Brain (organoid and tissue), 16 donors: ENCODE measurements at places on chromosomes 3 and 15.
A peak's percentile ranks its signal among the peaks of the same experiment; 100 is the strongest.

GRCh38 chr3:113000691-113001090, 9.9 kb downstream of the GTPBP8 start:
- DNase-seq, result no peak

- peak; percentile 70 for DNase-seq
Observed at GRCh38 chr15:48861813-48862431, 16.0 kb upstream of the EID1 start.

DNA sequence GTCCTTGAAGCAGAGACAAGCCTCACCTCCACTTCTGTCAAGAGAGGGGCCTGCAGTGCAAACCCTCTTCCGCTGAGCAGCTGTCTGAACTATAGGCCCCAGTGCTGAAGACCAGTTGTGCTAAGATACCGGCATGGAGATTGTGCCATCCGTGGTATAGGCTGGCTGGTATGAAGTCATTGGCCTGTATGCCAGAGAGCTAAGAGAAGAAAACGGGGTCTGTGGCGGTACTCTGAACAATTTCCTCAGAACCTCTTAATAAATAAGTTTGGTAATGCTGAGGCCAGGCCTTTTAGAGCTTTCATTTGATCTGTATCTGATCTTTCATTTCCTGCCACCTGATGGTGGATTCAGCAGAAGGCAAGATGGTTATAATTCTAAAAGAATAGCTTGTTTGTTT, 123.0 kb downstream of the LRIG1 start:
- DNase-seq, result no peak

DNA sequence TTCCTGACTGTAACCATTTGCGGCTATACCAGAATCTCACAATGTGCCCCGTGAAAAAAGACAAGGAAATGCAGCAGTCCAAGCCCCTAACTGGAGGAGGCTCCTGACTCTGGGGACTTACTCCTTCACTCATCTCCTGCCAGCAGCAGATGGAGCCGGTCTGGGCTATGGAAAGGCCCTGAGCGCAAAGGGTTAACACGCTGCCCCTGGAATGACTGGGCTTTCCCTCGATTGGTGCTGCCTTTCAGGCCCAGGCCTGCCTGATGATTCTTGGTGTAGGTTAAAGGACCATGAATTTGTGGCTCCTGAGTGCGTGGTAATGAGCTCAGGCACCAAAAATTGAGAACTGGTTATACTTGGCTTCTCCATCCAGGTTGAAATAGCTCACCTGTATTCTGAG, 42.3 kb upstream of the GALNT15 start:
- DNase-seq, result no peak

- DNase-seq, result no peak
Observed at GRCh38 chr3:112675349-112675748, 34.4 kb upstream of the CCDC80 start.

GRCh38 chr3:191307341-191307740, 21.9 kb upstream of the CCDC50 start:
- DNase-seq, result no peak

- no peak for DNase-seq
Observed at GRCh38 chr3:16118396-16118795, 56.1 kb upstream of the GALNT15 start.

- no peak for DNase-seq
Observed at GRCh38 chr3:159458010-159458409, 530.6 kb upstream of the IL12A start.

DNA sequence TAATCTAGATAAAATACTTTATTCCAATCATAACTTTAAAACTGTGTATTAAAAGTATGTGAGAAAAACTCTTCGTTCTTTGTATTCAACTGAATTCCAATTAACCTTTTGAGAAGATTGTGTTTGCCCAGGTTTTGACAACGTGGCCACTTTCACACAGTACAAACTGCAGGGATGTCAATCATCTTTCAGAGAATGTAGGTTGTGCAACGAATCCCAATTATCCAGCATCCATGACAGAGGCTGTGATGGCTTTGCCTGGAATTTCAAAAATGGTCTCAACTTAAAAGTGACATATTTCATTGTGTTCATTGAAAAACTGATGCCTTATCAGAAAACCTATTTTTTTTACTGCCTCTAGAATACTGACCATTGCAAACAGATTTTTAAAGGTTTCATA, 615.1 kb upstream of the KCNMB2 start:
- no peak for DNase-seq

DNA sequence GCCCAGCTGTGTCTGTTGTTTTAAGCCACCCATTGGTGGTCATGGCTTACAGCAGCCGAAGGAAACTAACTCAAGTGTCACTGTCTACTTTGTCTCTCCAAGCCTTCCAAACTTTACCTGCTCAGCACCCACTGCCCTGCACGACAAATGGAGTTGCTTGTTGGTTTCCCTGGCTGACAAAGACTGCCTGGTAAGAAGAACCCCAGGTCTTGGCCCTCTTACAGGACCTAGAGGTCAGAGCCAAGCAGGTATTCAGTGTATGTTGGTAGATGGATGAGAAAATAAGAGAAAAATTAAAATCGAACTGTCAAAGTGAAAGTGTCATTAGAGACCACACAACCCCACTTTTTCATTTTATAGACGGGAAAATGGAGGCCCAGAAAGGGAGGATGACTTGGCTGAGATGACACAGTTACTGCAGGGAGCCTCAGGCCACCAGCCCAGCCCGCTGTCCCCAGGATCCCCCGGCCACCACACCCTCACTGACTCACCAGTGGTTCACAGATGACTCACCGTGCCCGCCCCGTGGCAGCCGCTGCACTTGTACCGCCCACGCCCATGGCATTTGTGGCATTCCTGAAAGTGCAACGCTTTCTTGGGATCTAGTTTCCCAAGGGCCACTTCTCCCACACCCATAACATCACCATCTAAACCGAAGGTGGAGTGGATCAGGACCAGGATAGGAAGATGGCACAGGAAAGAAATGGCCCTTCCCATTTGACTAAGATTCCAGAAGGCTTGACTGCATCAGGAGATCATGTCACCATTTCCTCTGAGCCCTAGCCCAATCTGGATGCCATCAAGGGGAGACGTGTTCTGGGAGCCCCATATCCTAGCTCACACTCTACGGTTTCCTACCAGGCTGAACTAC, 15.2 kb downstream of the SSUH2 start:
- DNase-seq, result no peak

DNA sequence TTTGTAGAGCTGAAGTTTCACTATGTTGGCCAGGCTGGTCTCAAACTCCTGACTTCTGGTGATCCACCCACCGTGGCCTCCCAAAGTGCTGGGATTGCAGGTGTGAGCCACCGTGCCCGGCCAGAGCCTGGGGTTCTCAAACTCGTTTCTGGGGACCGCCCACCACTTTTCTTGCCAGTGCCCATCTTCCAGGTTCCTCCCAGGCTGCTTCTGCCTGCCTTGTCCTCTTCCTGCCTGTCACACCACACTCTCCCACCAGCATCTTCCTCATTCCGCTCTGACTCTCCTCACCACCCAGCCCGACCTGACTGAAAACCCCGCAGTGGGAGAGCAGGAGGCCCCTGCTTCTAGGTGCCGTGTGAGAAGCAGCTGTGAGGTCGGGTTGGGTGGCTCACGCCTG, 3.1 kb upstream of the DYNLT2B start:
- no peak for DNase-seq

DNA sequence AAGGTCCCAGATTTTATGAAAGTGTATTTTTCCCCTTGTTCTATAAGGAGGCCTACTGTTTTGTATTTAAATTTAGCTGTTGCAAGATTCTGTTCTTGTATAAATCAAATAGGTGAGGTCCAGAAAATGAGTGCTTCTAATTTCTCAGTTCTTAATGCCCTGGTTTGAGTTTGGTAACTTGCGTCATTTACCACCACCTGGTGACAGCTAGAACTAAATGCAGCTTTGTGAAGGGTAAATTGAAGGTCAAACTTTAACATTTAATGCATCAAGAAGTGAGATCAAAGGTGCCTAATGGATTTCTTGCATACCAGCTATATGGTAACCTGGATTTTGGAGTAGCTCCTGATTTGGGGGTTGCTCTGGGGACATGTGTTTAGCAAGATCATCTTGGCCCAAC, 50.7 kb upstream of the POLR2M start:
- no peak for DNase-seq

DNA sequence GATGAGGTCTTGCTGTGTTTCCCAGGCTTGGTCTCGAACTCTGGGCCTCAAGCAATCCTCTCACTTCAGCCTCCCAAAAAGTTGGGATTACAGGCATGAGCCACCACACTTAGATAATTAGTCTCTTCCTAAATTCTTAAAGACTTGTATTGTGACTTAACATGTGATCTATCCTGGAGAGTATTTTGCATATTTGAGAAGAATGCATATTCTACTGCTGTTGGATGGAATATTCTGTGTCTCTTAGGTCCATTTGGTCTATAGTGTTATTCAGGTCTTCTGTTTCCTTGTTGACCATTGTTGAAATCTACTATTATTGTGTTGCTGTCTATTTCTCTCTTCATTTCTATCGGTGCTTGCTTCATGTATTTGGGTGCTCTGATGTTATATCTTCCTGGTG, 60.1 kb upstream of the VILL start:
- DNase-seq, result no peak

- no peak for DNase-seq
Observed at GRCh38 chr3:140754936-140755335, 77.1 kb downstream of the TRIM42 start.

GRCh38 chr3:76300746-76301145, 515.4 kb upstream of the ZNF717 start:
- DNase-seq, result no peak

DNA sequence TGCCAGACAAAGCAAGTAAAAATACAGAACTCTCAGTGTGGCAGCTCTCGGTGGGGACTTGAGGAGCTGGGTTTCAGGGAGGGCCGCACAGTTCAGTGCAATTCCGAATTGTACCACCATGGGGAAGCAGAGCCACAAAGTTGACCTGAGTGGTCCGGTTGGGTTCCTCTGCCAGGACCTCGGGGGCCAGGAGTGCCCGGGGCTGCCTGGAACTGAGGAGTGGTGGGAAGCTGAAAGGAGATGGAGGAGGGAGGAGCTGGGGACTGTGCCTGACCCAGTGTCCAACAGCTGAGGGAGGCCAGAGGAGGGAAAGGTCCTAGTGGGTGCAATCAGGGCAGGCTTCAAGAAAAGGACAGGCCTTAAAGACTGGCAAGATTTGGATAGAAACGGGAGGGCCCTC, 32.2 kb upstream of the TRH start:
- DNase-seq, result peak; percentile 84

- no peak for DNase-seq
Observed at GRCh38 chr3:113213896-113214587, 2.7 kb downstream of the BOC start.

DNA sequence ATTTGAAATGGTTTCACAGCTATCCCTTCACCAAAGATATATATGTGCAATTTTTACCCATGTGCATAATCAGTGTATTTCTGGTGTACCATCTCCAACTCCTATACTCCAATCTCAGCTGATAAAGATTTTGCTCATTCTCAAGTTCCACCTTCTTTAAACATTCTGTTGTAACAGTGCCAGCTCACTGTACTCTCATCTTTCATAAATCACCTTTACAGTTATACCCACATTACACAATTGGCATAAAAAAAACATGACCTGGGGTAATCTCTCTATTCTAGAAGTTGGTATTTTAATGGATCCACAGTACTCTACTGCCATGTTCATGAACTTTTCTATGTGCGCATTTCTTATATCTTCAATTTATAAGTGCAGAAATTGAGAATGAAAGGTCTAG, 339.9 kb upstream of the DPH6 start:
- DNase-seq, result no peak

GRCh38 chr15:95799286-95800200, 531.0 kb upstream of the NR2F2 start:
- no peak for DNase-seq

DNA sequence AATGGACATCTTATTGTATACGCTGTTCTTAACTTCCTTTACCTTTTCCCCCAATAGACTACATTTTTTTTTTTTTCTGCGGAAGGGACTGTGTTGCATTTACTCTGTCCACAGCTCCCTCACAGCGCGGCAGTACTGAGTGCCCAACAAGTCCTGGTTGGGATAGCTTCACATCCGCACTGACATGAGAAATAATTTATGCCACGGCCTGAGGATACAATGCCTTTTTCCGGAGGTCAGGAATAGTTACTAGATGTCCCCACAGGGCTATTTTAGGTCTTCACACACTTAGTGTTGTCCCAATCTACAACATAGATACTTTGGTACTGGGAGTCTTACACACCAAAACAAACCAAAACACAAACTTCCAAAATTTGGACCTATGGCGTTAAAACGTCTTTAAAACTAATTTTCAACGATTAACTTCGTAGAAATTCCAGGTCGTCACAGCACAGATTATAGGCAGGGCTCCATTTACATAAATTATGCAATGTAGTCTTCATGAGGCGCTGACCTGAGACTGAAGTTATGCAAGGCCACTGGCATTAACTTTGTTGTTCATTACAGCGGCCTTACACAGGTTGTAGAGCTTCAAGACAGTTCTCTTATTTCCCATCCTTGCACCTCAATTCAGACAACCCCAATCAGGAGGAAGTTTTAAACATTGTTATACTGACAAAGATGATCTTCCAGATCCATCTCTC, 989 bp upstream of the PPIB start:
- DNase-seq, result no peak

DNA sequence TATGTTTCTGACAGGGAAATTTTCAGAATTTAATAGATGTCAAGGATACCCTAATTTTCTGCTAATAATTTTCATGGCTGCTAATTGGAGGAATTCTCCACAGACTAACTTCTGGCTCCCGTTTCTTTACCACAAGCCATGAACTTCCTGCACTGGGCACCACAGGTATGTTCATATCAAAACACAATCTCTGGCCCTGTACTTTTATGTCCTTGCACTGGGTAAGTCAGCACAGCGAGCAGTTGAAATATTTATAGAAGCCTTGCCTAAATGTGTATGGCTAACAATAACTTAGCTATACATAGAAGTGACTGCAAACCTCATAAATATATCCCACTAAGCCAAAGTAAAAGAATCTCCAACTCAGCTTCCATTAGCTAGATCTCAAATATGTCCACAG, 246.9 kb downstream of the ZIC1 start:
- DNase-seq, result no peak

- DNase-seq, result no peak
Observed at GRCh38 chr3:26105261-26105660, 315.4 kb downstream of the OXSM start.

DNA sequence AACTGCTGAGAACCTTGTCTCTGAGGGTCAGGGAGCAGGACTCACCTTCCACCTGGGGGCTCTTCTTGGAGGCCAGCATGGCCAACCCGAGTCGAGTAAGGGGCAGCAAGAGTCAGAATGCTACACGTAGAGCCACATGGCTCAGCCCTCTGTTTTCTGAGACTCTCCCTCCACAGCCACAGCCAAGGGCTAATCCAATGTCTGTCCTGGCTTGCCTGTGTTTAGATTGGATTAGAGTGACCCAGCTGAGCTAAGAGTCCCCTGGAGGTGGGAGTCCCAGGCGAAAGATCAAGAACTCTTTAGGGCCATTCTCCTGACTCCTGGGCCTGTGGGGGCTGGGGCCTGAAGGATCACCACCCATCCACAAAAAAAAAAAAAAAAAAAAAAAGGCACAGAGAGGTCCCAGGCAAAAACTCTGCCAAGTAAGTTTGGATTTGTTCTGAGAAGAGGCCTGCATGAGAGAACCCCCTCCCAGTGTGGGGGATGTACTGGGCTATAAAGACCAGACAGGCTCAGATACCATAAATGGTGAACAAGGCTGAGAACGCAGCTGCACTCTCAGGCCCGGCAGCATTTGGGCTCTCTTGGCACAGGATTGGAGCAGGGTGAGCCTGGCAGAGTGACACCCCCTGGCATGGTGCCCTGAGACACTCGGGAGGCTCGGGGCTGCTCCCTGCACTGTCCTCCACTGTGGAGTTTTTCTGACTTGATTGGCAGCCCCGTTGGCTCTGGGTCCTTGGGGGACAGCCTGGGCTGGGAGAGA, 88.0 kb upstream of the OSBPL11 start:
- peak; percentile 77 for DNase-seq

GRCh38 chr15:89136818-89137772, 48.8 kb downstream of the ABHD2 start:
- DNase-seq, result no peak

GRCh38 chr3:9380014-9380413, 17.2 kb downstream of the THUMPD3 start:
- no peak for DNase-seq
